NCI-H1436 (cell line): ENCODE measurements at places on chromosomes 2 and 18.

DNA sequence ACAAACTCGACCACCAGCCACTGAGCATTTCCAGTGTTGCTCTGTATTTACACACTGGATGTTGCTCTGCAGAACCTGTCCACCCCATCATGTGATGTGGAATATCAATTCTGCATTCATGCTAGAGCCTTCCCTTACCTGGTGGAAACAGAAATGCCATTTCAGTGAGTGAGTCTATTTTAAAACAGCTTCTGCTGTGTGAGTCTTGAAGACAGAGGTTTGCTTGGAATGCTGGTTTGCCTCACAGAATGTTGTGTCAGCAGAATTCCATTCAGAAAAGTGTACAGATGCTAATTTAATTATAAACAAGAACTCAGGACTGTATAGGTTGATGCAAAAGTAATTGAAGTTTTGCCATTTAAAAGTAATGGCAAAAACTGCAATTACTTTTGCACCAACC, 118.3 kb downstream of the MAP3K20 start:
- no peak for DNase-seq

DNA sequence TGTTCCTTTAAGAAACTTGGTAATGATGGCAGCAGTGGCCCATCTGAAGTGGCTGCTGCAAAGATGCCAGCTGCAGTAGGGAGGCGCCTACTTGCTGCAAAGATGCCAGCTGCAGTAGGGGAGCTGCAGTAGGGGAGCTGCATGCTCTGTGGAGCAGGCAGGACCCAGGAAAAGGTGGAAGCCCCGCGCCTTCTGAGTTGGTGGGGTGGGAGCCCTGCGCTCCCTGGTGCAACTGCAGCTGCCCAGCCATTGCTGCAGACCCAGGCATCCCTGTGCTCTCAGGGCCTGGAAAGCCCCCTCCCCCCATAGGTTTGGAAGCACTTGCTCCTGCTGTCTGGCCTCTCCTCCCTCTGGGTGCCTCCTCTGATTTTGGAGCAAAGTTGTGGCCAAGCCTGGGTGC, 155.3 kb downstream of the DPP4 start:
- no peak for DNase-seq

DNA sequence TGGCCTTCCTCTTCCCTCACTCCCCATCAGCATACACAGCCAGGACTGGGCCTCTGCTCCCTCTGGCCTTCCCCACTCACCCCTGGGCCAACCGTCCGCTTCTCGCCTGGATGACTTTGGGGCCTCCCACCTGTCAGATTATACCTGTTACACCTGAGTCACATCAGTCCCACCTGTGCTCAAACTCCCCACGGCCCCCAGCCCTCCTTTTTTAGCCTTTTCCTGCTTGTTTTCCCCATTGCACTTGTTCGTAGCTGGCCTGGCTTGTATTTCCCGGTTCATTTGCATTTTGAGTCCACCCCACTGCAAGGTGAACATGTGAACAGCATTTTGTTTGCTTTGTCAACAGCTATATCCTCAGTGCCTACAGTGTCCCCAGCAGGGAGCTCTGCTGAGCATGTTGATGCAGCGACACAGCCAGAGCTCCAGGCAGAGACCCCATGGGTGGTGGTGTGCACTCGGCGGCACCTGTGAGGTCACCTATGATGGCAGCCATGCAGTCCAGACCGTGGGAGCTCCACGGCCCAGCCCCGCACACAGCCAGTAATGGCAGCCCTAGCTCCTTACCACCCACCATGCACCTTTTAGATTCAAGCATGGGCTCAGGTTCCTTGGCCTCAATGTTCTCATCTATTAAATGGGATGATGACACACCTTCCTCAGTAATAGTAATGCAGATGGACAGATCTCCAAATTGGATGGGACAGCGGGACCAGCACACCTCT, 276.4 kb upstream of the HS6ST1 start:
- DNase-seq = no peak

DNA sequence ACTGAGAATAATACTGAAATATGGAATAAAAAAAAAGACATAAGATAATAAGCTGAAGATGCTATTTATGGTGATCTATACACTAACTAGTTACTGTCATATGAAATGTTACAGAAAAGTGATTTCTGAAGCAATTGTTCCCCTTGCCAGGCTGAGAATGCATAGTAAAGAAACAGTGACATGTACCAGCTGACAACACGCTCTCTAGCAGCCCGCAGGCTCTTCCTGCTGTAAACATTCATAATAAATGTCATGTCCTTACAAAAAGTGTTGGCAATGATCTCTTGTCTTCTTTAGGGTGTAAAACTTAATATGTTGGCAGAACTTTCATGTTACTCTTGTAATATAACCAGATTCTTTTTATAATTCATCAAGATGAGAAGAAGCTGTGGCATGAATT, 1171.3 kb downstream of the DSC3 start:
- no peak for DNase-seq

- no peak for DNase-seq
These were observed 298.0 kb downstream of the ZNF407 start for GRCh38 chr18:74895686-74896085.

GRCh38 chr2:11495844-11496681, 30.1 kb upstream of the E2F6 start:
- DNase-seq = no peak

- DNase-seq = no peak
These were observed 95.2 kb downstream of the ZEB2 start for GRCh38 chr2:144424559-144425240.

DNA sequence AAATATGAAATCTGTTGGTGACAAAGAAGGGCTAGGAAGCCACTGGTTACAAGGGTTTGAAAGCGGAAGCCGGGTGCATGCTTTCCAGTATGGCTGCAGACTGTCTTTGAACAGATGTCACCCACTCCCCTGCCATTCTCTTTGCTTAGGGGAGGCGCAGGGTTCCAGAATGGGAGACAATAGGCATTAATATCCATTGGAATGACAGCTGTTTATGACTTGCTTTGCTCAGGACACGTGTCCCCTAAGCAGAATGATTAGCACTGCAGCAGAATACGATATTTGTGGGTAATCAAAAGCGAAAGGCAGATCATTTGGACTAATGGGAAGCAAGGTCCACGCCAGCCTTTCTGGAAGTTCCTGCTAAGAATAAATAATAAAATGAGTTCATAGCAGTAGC, 25.8 kb upstream of the NRP2 start:
- no peak for DNase-seq

- no peak for DNase-seq
These were observed 242.1 kb upstream of the OSR1 start for GRCh38 chr2:19600506-19600905.

DNA sequence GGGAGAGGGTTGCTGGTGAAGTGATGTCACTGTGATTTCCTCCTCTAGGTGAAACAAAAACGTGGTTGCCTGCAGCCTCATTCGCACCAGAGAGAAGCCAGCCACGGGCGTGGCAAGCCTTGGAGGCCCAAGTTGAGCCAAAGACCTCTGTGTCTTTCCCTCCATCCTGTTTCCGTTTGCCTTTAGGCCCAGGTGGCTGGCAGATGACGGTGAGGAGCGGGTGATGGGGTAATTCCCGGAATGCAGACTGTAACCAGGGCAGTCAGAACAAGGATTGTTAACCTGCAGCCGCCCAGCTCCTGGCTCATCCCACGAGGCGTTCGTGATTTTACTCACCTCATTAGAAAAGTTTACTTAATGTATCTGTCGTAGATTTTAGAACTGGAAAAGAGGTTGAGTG, 14.4 kb downstream of the CTIF start:
- no peak for DNase-seq
